Progenitor cell of endocrine pancreas (in vitro differentiated cells): ENCODE measurements at places on chromosomes 7 and 10.

DNA sequence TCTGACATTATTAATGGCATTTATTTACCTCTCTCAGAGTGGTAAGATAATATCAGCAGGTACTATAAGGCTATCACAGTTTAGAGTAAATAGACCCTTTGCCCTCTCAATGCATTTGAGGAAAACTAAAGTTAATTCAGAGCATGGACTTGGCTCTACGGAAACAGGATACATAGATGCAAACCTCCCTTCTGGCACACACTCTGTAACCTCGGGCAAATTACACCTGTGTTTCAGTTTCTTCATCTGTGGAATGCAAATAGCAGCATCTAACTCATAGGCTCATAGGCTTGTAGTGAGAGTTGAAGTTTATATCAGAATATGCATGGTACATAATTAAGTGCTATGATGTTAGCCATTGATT is 5.6 kb downstream of the RAPGEF5 start:
- no peak overlapping the region for H3K27ac ChIP-seq
- peaks cover 10% of the 10 kb centered on the region for H3K27me3 ChIP-seq
- peaks cover 43% of the 10 kb centered on the region for H3K4me1 ChIP-seq
- no peak for DNase-seq
- H3K4me3 ChIP-seq, result no peak overlapping the region

DNA sequence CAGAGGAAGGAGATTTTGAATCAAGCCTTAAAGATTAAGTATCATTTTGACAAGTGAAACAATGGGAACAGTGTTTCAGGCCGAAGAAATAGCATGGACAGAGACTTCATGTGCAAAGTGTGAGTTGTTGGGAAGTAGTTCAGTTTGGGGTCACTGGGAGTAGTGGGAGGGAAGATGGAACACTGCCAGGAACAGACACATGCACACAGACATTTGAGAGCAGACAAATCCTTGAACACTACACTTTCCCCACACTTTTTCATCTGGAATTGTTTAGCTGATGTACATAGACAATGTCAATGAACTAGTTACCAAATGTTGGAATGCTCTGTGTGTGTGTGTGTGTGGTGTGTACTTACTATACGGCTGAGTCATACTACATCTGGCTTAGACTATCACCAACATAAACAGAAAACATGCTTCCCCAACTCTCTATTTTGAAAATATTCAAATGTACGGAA is 52.4 kb upstream of the LRRC17 start:
- no peaks in the 10 kb centered on the region for H3K27me3 ChIP-seq
- H3K4me1 ChIP-seq, result peaks cover 3% of the 10 kb centered on the region
- H3K27ac ChIP-seq, result no peak overlapping the region

DNA sequence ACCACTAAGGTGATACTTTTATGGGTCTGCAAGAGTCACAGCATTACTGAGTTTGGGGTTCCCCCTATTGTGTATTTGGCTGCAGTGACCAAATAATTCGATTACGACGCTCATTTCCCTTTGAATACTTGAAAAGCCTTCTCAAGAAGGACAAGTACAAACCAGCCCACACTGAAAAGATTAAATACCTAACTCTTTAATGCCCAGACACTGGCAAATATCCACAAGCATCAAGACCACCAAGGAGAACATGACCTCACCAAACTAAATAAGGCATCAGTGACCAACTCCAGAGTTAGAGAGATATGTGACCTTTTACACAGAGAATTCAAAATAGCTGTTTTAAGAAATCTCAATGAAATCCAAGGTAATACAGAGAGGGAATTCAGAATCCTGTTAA is 31.8 kb upstream of the SFTPD start:
- no peak for DNase-seq
- peaks cover 1% of the 10 kb centered on the region for H3K36me3 ChIP-seq
- peak overlapping the region; percentile 78 for H3K4me3 ChIP-seq
- no peaks in the 10 kb centered on the region for H3K4me1 ChIP-seq
- peaks cover 57% of the 10 kb centered on the region for H3K27me3 ChIP-seq

DNA sequence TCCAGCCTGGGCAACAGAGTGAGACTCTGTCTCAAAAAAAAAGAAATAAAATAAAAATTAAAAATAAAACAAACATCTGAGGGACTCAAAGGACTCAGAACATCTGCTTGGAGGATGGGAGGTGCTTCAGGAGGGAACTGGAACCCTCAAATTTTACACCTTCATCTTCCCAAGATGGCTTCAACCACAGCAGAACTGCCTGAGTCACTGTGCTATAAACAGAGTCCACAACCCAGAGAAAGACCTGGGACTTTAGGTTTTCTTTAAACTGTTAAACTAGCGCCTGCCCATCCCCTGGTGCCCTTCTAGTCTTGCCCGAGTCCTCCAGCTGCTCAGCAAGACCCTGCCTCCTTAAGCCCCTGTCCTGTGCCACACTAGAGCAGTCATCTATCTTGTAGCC is 40.8 kb downstream of the RGS10 start:
- H3K36me3 ChIP-seq, result no peaks in the 10 kb centered on the region
- H3K27ac ChIP-seq, result no peak overlapping the region
- peaks cover 18% of the 10 kb centered on the region for H3K4me1 ChIP-seq

GRCh38 chr7:1247527-1248041 is 14.9 kb downstream of the UNCX start:
- DNase-seq, result no peak
- peaks cover 6% of the 10 kb centered on the region for H3K4me1 ChIP-seq
- H3K27ac ChIP-seq, result no peak overlapping the region
- peaks cover 71% of the 10 kb centered on the region for H3K27me3 ChIP-seq

DNA sequence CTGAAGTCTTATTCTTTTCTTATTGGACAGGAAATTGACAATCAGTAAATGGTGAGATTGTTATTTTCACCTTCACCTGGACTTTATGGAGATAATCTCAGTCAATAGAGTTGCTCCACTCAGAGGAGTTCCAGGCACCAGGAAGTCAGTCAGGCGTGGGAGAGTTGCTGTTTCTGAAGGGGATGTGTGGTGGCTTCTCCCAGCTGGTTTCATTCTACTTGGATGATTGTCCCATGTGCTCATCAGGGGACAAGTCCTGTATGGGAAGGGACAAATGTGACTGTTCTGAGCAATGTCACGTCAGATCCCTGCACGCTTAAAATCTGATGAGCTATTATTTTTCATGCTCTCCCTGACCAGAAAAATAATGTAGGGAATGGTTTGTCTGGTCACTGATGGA is 222.5 kb upstream of the PITRM1 start:
- no peak overlapping the region for H3K27ac ChIP-seq
- H3K36me3 ChIP-seq, result no peaks in the 10 kb centered on the region
- no peak overlapping the region for H3K4me3 ChIP-seq
- H3K4me1 ChIP-seq, result peaks cover 12% of the 10 kb centered on the region

- no peak for DNase-seq
- no peaks in the 10 kb centered on the region for H3K36me3 ChIP-seq
- H3K4me3 ChIP-seq, result no peak overlapping the region
- no peaks in the 10 kb centered on the region for H3K4me1 ChIP-seq
- no peak overlapping the region for H3K27ac ChIP-seq
Observed at GRCh38 chr10:126302476-126302756, 85.9 kb downstream of the ADAM12 start.

DNA sequence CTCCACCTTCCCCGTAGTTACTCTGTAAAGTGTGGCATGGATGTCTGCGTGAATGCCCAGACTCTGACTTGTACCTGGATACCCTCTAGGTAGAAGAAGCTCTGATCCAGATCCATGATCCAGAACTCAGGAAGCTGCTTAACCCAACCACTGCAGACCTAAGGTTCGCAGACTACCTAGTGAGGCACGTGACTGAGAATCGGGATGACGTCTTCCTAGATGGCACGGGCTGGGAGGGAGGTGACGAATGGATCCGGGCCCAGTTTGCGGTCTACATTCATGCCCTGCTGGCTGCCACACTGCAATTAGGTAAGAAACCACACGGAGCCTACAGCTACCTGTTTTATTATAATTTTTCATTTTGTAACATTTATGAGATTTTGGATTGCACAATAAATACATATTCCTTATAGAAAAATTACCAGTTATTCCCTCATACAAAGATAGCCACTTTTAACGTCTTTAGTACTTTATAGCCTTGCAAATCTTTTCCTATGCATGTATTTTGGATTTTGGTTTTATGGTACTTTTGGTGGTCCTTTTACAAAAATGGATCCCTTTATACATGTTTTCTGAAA is 77.9 kb downstream of the AVL9 start:
- no peaks in the 10 kb centered on the region for H3K27me3 ChIP-seq
- no peak overlapping the region for H3K4me3 ChIP-seq
- H3K36me3 ChIP-seq, result peaks cover 17% of the 10 kb centered on the region
- H3K4me1 ChIP-seq, result no peaks in the 10 kb centered on the region
- no peak for DNase-seq

- no peaks in the 10 kb centered on the region for H3K27me3 ChIP-seq
- peaks cover 13% of the 10 kb centered on the region for H3K4me1 ChIP-seq
- H3K4me3 ChIP-seq, result no peak overlapping the region
- no peak for DNase-seq
- no peak overlapping the region for H3K27ac ChIP-seq
Observed at GRCh38 chr7:29113384-29114102, 32.8 kb downstream of the CPVL start.

- peaks cover 3% of the 10 kb centered on the region for H3K27me3 ChIP-seq
- H3K4me1 ChIP-seq, result peaks cover 3% of the 10 kb centered on the region
- no peak overlapping the region for H3K4me3 ChIP-seq
- H3K27ac ChIP-seq, result no peak overlapping the region
- H3K36me3 ChIP-seq, result no peaks in the 10 kb centered on the region
Observed at GRCh38 chr7:121006711-121007315, 18.3 kb downstream of the CPED1 start.

GRCh38 chr7:31027161-31027965 is 24.7 kb upstream of the ADCYAP1R1 start:
- H3K27ac ChIP-seq, result no peak overlapping the region
- peaks cover 30% of the 10 kb centered on the region for H3K27me3 ChIP-seq
- H3K36me3 ChIP-seq, result no peaks in the 10 kb centered on the region
- no peak for DNase-seq

DNA sequence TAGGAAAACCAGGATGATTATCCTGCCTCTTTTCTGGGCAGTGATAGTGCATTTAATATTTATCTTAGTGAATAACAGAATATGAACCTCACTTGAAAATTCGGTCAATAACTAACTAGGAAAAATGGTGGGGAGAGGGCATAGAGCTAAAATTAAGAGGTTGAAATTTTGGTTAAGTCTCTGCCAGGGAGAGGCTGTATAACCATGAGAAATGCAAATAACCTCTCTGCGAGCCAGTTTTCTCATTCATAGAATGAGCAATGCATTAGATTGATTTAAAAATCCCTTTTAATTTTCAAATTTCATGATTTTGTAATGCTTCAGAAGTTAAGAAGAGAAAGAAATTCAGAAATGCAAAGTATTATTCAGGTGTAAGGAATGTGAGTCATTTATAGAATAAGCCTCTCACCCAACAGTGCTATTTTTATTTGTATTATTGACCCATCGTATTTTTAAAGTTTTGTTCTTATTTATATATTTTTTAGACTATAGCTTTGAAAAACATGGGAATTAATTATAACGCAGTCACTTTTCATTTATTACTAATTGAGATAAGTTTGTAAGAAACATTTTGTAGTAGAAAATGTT is 104.7 kb downstream of the PHF14 start:
- peaks cover 3% of the 10 kb centered on the region for H3K4me1 ChIP-seq
- H3K36me3 ChIP-seq, result peaks cover 19% of the 10 kb centered on the region

DNA sequence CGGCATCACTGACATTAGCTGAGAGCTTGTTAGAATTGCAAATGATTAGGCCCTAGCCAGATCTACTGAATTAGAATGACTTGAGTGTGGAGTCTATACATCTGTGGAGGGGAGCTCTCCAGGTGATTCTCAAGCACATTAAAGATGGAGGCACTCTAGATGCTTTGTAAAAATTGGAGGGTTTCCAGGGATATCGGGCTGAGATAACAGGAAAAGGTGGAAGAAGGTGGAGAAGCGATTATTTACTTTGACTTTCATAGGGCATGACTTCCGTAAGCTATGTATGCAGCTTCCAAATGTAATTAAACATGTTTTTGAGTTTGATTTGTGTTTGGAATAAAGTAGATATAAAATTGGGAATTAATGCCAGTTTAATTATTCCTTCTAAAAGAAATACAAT is 235.0 kb upstream of the PTN start:
- no peaks in the 10 kb centered on the region for H3K27me3 ChIP-seq
- H3K36me3 ChIP-seq, result no peaks in the 10 kb centered on the region
- no peak for DNase-seq
- H3K4me3 ChIP-seq, result no peak overlapping the region

DNA sequence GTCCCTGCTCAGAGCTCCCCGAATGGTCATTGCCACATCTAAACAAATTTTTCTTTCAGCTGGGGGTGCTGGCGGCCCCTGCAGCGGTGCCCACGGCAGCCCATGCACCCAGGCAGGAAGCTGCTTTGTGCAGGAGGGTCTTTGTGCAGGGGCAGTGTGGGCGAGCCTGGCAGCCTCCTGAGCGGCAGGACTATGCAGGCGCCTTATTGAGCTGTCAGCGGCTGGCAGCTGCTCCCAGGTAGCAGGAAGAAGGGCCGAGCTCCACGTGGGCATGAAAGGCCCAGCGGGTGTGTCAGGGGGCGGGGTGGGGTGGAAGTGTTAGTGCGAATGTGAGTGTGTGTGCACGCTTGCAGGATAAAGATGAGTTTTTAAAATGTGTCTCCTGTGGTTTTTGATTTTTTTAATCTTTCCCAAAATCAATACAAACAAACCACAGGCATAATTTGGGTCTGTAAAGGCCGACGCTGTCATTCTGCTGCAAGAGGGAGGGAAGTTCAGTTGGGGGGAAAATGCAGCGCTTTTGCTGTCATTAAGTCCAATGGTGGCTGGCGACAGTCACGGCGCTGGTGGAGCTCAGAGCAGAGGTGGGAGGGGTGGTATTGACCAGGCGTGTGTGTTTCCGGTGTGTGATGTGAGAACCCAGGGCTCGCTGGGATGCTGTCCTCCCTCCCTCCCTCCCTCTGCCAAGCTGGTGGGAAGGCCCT is 83.9 kb downstream of the LHPP start:
- DNase-seq, result no peak
- H3K36me3 ChIP-seq, result no peaks in the 10 kb centered on the region
- no peak overlapping the region for H3K27ac ChIP-seq
- H3K4me1 ChIP-seq, result peaks cover 1% of the 10 kb centered on the region
- H3K27me3 ChIP-seq, result no peaks in the 10 kb centered on the region
- H3K4me3 ChIP-seq, result no peak overlapping the region

GRCh38 chr10:107492389-107492788 is 327.9 kb upstream of the SORCS1 start:
- no peak overlapping the region for H3K4me3 ChIP-seq
- H3K4me1 ChIP-seq, result no peaks in the 10 kb centered on the region
- H3K36me3 ChIP-seq, result no peaks in the 10 kb centered on the region
- no peak for DNase-seq
- no peaks in the 10 kb centered on the region for H3K27me3 ChIP-seq
- H3K27ac ChIP-seq, result no peak overlapping the region

- H3K4me1 ChIP-seq, result peaks cover 2% of the 10 kb centered on the region
- H3K36me3 ChIP-seq, result no peaks in the 10 kb centered on the region
- no peaks in the 10 kb centered on the region for H3K27me3 ChIP-seq
- H3K4me3 ChIP-seq, result no peak overlapping the region
- no peak overlapping the region for H3K27ac ChIP-seq
Observed at GRCh38 chr7:20521243-20521642, 94.2 kb upstream of the ABCB5 start.
